ENCODE measurements at places on chromosomes 2 and 18.

DNA sequence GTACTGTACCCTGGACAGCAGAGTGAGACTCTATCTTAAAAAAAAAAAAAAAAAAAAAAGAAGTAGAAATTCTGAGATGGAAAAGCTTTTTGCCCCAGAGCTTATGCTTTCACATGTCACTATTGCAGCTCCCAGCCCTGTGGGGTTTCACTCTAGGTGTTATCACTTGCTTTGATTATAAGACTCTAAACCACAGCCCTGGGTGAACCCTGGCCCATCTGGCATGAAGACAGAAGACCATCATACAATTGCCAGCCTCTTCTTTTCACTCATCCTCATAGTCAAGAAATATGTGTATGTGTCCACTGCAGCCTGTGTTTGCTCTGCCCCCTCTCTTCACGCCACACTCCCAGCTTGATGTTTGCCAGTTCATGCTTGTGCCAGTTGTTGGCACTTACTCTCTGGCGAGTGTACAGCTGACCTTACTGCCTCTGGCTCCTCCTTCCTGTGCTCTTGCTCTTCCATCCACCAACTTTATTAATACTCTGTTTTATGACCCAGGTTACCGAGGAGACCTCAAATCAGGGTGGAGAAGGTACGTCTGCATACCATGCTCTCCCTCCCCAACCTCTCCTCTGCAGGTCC, 136.7 kb upstream of the NCK2 start:
- DNase-seq, result no peak

DNA sequence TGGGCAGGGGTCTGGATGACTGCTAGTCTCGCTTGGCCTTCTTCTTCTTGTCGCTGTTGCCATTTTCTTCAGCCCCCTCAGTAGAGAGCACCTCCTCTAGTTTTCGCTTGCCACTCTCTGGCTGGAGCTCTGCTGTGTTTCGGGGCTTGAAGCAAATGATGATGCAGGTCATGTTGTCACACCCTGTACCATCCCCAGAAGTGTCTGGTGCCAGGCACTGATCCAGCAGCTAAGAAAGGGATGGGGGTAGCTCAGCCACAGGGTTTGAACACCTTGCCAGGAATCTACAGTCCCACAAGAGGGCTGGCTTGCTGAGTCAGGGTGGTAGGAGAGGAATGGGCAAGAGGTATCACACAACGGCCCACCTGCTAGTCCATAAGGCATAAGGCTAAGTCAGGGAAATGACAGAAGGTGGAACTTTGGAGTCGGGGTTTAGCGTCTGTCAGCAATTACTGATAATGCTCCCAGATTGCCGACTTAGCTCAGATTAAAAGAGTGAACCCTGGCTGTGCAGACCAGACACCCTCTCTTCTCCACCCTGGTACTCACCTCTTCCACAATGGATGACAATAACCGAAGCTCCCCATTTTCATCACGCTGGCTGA, 1.1 kb upstream of the ZNF513 start:
- DNase-seq, result no peak

DNA sequence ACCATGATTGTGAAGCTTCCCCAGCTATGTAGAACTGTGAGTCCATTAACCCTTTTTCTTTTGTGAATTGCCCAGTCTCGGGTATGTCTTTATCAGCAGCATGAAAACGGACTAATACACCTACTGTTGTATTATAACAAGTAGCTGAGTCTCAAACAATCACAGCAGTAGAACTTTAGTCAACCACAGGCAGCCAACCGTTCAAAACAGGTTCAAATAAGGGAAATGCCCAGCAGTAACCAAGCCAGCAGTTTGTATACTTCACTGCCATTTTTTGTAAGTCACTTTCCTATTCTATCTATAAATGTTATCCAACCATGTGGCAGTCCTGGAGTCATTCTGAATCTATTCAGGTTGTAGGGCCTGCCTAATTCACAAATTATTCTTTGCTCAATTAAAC, 1560.6 kb upstream of the SLC39A10 start:
- DNase-seq, result no peak

GRCh38 chr18:79510731-79511241, 115.1 kb downstream of the NFATC1 start:
- no peak for DNase-seq

DNA sequence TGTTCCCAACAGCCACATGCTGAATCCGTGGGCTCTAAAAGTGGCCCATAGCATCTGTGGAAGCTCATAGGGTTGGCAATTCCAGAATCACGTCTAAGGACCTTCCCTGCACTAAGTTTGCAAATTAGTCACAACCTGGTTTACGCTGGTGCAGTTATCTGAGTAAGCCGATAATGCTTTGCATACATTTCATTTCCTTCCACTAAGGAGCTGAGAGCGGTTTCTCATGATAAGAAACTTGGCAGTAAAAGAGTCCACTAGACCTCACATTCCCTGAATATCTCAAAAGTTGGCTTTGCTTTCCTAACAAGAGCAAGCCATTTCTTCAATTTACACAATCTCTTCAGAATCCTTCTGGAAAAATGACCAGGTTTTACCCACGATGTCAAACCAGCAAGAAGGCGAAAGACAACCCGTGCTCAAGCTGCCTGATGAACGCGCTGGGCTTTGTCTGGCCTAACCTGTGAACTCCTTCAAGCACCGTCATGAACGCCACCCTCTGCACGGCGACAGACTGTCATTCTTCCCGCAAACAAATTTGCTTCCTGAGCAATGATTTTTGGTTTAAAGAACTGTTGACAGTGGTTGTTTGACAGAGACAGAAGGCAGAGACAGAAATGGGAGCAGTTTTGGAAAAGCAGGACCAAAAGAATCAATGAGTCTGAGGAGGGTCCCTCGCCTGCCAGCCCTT, 73.0 kb upstream of the COPS8 start:
- DNase-seq, result no peak

GRCh38 chr2:133504566-133505505, 63.4 kb downstream of the NCKAP5 start:
- DNase-seq, result no peak

GRCh38 chr2:170217778-170218251, 39.9 kb downstream of the MYO3B start:
- DNase-seq, result no peak

- no peak for DNase-seq
Measured at GRCh38 chr2:176960061-176960460, 252.5 kb upstream of the HNRNPA3 start.

DNA sequence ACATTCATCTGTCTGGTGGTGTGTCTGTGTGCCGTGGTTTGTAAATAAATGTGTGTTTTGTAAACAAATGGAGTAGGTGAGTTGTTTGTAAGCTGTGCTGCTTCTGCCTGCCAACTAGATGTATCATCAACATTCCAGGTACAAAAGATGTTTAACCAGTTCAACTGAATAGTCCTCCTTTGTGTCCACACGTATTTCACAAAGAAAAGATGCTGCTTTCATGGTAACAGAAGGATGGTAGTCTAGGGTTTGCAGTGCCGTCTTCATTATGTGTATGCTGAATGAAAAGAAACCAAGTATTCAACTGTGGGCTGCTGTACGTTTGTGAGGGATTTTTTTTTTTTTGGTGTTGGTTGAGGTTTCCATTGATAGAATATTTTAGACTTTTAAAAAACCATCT, 72.1 kb downstream of the CAMKMT start:
- no peak for DNase-seq

DNA sequence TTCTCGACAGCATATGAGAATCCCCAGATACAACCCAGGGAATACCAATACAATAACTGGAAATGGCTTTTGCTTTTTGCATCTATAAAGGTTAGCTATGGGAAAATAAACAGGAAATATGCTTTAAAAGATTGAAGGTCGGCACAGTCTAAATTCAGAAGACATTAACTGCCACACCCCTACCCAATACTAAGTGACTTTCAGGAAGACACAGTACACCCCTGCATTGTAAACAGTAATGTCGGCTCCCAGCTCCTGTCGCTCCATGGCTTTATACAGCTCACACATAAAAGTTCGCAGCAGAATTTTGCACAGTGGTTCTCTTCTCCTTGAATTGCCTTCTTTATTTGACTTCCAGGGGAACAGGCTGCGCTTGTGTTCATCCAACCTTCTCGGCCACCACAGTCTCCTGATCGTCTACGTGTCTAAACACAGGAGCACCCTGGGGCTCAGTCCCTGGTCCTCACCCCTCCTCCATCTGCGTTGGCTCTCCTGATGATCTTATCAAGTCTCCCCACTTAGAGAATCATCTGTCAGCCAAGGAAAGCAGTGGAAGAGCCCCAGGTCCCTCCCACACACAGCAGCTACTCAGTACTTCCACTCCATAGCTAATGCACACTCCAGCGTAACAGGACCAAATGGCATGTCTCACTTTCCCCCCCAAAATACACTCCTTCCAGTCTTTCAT, 22.7 kb downstream of the CYB5A start:
- DNase-seq, result no peak

GRCh38 chr2:43758739-43759138, 15.1 kb upstream of the DYNC2LI1 start:
- peak; percentile 54 for DNase-seq

GRCh38 chr2:55595536-55595935, 21.9 kb downstream of the PPP4R3B start:
- DNase-seq, result no peak

DNA sequence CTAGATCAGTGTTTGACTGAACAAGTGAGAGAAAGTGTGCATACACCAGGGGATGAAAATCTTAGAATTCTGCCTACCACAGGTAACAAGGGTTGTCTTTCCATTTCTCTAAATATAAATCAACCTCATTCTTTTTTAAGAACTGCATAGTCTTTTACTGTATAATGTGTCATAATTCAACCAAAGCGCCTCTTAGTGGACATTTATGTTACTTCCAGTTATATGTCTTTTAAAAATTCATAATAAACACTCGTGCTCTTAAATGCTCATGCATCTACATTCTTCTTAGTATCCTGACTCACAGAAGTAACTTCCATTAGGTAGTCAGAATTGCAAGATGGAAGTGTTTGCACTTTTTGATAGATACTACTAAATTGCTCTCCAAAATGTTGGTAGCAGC, 76.2 kb downstream of the CHRNA1 start:
- DNase-seq, result no peak

GRCh38 chr2:121092095-121092494, 192.9 kb downstream of the TFCP2L1 start:
- DNase-seq, result no peak

DNA sequence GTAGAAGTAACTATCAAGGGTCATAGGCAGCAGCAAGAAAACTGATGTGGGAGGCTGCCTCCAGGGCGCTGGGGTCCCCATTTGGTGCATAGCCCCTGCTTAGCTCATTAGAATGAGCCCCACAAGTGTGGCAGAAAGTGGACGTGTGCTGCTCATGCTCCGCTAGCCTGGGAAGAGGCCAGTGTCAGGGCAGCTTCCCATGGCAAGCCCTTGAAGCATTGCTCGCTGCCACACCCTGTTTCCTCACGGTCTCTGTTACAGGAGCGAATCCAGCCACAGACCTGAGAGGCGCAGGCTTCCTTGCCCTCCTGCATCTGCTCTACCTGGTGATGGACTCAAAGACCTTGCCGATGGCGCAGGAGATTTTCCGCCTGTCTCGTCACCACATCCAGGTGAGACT, 22.5 kb downstream of the ELMOD3 start:
- DNase-seq, result no peak

- DNase-seq, result peak; percentile 4
Measured at GRCh38 chr18:31325051-31325450, 7.1 kb downstream of the DSG1 start.

GRCh38 chr2:72012886-72013574, 134.6 kb downstream of the CYP26B1 start:
- no peak for DNase-seq

- DNase-seq, result no peak
Measured at GRCh38 chr2:163155279-163155883, 316.8 kb upstream of the KCNH7 start.

DNA sequence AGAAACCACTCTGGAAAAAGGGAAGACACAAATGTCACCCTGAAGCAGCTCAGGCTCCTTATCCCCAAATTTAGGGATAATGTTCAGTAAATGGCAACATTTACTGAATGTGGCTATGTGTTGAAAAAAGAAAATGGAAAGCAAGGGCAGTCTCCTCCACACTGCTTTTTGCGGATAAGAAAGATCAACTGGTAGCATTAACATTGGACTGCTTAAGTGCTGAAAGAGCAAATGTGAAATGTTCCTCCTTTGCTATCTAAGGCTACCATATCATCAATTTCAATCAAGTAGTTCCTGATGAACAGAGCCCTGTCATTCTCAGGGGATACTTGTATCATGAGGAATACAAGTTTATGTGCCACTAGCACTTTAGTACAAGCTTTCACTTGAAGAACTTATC, 12.5 kb downstream of the FBXO11 start:
- DNase-seq, result no peak

GRCh38 chr2:144946263-144946662, 426.3 kb upstream of the ZEB2 start:
- DNase-seq, result no peak

DNA sequence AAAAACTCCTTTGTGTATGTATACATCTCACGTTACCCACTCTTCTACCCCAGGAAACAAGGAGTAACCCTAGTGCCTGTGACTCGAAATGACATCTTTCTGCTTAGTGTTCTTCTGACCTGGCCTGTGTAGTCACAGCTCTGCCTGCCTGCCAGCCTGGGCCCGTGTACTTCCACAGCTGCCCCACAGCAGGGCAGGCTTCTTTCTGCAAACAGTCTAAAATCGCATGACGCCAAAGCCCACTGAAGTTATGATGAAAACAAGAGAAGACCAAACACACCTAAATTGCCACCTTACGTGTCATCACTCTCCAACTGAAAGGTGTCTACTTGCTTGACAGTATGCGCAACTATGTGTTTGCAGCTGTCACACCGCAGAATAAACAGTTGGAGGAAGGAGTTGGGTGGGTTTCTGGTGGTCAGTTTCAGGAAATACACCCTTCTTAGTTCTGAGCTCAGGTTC, 1.5 kb downstream of the GAREM1 start:
- DNase-seq, result no peak
